ENCODE measurements at places on chromosomes 4 and X. TPM values are rescaled to one million over a fixed set of nuclear protein-coding genes. Genes with fewer than 3 reads are reported as not detected.

DNA sequence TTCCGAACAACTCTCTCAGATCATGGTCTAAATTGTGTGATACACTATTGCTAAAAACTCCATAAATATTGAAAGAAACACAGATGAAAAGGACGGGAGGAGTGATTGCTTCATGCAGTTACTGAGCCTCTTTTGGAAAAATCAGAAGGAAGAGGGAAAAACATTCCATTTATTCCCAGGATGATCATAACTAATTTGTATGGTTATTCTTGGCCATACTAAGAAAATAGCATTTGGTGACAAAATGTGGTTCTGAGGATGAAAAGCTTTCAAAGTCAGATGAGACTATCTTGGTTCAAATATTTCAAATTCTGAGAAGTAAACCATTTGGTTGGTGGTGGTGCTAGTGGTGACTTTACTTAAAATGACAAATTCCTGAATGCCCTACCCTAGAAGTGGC lies 305.4 kb upstream of the LDB2 start:
- peak; percentile 27 for DNase-seq

GRCh38 chr4:33696586-33696985 lies 2547.7 kb downstream of the ARAP2 start:
- DNase-seq: peak; percentile 5

Gene HNRNPDL
- total RNA-seq: 185 TPM

- no peak for DNase-seq
Measured at GRCh38 chr4:163878336-163879121, 384.0 kb downstream of the TMA16 start.

- DNase-seq: no peak
Measured at GRCh38 chr4:100889401-100889800, 371.6 kb upstream of the EMCN start.

DNA sequence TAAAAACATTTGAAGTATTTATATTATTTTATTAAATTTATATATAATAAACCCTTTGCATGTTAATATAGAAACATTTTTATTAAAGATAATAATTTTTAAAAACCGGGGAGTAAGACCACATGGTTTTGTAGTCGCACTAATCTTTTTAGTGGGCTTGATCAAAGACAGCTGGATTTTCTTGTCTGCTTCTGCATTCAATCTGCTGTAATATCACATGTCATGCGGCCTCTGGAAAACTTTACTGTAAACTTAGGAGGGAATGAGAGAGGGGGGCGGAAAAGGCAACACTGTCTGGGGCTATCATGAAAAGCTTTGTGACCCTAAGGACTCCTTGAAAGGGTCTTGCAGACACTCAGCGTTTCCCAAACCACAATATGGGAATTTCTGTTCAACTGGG lies 62.8 kb upstream of the NLGN4X start:
- DNase-seq: no peak

- DNase-seq: no peak
Measured at GRCh38 chr4:142686081-142686480, 160.0 kb downstream of the INPP4B start.

Gene CENPE
- 14.0 TPM for total RNA-seq

DNA sequence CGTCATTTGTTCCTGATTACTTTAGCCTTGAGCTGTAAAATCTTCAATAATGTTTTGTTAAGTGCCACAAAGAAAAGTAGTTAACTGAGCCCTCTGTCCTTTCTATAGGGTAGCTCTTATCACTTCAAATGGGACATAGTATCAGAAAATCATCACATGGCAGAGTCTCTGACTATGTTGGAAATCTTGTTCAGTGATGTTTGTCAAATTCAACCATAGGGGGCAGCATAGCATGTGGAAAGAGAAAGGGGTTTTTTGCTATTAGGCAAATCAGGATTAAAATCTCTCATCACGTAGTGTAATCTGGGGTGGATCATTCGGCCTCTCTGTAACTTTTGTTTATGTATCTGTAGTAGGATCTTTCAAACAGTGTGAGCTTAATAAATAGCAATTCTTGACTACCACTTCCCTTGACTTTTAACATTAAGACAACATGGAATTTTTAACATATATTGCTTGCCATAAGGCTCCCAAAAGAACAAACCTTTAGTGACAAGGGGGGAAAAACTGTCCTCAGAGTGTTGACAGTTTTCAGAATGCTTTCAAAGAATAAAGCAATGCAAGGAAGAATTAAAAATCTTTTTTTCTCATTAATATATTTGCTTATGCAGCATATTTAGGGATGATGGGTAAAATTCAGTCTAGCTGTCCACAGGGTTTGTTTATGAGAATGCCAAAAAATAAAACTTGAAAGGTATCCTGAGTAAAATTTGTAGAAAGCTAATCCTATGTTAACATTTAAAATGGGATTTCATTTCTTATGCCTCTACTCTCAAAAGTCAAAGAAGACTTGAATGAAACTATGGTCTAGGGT lies 127.2 kb downstream of the FBXW7 start:
- DNase-seq: no peak

Gene FRAS1
- 15.2 TPM for total RNA-seq

- DNase-seq: no peak
Measured at GRCh38 chr4:106670976-106671375, 302.4 kb upstream of the GIMD1 start.

Gene TRAM1L1
- 3.2 TPM for total RNA-seq
